ENCODE measurements at places on chromosomes 12 and 14. TPM values are rescaled to one million over a fixed set of nuclear protein-coding genes. Genes with fewer than 3 reads are reported as not detected.

MSI1 gene
- total RNA-seq = 3.8 TPM

E2F7 gene
- 9.1 TPM for total RNA-seq

EIF2S3B gene
- total RNA-seq = 0.77 TPM

ESRRB gene
- 0.21 TPM for total RNA-seq

C12orf54 gene
- total RNA-seq = not detected

TSPAN19 gene
- total RNA-seq = not detected

CCDC77 gene
- 12.5 TPM for total RNA-seq

GALNT4 gene
- 54.4 TPM for total RNA-seq

DDX24 gene
- 110 TPM for total RNA-seq

DNA sequence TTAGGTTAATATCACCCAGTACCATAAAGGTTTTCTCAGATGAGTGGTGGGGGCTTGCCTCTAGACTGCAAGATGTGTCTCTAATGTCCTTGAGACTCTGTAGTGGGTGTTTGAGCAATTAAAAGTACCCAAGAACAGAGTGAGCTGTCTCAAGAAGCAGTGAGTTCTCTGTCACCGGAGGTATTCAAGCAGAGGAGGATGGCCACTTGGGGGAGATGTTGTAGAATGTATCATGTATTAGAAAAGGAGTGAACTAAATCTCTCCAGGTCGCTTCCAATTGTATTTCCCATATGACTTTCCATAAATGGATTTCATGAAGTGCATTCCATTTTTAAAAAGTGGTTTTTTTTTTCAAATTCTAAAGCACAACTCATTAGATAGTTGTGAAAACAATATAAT lies 35.0 kb downstream of the SLC17A8 start:
- no peaks in the 10 kb centered on the region for H3K4me1 ChIP-seq
- no peaks in the 10 kb centered on the region for H3K27me3 ChIP-seq
- no peak overlapping the region for H3K27ac ChIP-seq
- no peaks in the 10 kb centered on the region for H3K36me3 ChIP-seq
- peak; percentile 43 for DNase-seq

DNA sequence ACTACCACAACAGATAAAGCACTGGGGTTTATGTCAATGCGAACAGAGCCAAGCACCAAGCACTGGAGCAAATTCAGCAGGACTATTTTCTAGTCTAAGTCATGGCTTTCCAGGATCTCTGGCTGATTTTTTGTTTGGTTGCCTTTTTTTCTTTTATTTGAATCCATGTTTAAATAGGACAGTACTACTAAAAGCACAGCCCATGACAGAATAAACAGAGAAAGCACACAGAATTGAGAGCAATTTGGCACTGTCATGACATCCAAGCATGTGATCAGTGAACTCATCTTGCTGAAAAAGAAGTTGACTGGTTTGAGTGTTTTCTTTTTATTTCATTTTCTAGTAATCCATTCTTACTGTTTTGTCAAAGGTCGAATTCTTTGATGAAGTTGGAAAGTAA lies 23.1 kb upstream of the RERG start:
- H3K27ac ChIP-seq = no peak overlapping the region
- H3K36me3 ChIP-seq = no peaks in the 10 kb centered on the region
- no peak overlapping the region for H3K4me3 ChIP-seq
- no peaks in the 10 kb centered on the region for H3K27me3 ChIP-seq

DNA sequence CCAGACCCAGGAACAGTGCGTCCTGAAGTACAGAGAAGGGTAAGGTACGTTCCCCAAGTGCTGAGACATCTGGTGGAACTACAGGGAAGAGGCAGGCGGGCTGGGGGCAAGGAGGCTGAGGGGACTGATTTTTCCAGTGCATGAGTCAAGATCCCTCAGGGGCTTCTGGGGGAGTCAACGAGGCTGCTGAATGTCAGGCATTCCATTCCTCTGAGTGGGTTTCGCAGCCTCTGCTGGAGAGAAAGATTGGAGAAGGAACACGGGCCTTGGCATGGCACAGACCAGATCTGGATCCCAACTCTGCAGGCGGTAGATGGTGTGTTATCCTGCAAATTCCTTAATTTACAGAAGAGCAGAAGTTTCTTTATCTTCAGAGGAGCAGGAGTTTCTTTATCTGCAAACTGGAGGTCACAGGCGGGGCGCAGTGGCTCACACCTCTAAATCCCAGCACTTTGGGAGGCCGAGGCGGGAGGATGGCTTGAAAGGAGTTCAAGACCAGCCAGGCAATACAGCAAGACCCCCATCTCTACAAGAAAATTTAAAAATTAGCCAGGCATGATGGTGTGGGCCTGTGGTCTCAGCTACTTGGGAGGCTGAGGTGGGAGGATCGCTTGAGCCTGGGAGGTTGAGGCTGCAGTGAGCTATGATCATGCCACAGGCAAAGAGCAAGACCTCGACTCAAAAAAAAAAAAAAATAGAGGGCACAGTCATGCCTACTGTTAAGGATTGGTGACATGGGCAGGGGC lies 132.6 kb upstream of the MAP1LC3B2 start:
- H3K27me3 ChIP-seq = no peaks in the 10 kb centered on the region
- no peak for DNase-seq
- H3K27ac ChIP-seq = no peak overlapping the region
- no peak overlapping the region for H3K4me3 ChIP-seq

- H3K4me1 ChIP-seq = no peaks in the 10 kb centered on the region
- H3K4me3 ChIP-seq = no peak overlapping the region
- DNase-seq = no peak
- no peak overlapping the region for H3K27ac ChIP-seq
- H3K36me3 ChIP-seq = no peaks in the 10 kb centered on the region
Observed at GRCh38 chr12:90428881-90429280, 526.1 kb downstream of the CCER1 start.

GRCh38 chr14:57864659-57865058 lies 1.2 kb downstream of the SLC35F4 start:
- H3K4me3 ChIP-seq = no peak overlapping the region
- no peaks in the 10 kb centered on the region for H3K4me1 ChIP-seq
- no peak for DNase-seq
- H3K27ac ChIP-seq = no peak overlapping the region
- H3K27me3 ChIP-seq = peaks cover 14% of the 10 kb centered on the region
- H3K36me3 ChIP-seq = no peaks in the 10 kb centered on the region

DNA sequence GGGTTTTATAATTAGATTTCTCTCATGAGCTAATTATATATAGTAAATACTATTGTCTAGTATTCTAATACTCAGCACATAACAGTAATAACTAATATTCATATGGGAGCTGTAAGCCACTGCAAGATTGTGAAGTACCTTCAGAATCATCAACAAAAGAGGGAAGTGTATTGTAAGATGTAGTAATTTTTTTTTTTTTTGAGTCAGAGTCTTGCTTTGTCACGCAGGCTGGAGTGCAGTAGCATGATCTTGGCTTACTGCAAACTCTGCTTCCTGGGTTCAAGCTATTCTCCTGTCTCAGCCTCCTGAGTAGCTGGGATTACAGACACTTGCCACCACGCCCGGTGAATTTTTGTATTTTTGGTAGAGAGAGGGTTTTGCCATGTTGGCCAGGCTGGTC lies 3.1 kb downstream of the GPR33 start:
- H3K36me3 ChIP-seq = no peaks in the 10 kb centered on the region
- H3K4me1 ChIP-seq = no peaks in the 10 kb centered on the region
- H3K4me3 ChIP-seq = no peak overlapping the region
- no peak overlapping the region for H3K27ac ChIP-seq

DNA sequence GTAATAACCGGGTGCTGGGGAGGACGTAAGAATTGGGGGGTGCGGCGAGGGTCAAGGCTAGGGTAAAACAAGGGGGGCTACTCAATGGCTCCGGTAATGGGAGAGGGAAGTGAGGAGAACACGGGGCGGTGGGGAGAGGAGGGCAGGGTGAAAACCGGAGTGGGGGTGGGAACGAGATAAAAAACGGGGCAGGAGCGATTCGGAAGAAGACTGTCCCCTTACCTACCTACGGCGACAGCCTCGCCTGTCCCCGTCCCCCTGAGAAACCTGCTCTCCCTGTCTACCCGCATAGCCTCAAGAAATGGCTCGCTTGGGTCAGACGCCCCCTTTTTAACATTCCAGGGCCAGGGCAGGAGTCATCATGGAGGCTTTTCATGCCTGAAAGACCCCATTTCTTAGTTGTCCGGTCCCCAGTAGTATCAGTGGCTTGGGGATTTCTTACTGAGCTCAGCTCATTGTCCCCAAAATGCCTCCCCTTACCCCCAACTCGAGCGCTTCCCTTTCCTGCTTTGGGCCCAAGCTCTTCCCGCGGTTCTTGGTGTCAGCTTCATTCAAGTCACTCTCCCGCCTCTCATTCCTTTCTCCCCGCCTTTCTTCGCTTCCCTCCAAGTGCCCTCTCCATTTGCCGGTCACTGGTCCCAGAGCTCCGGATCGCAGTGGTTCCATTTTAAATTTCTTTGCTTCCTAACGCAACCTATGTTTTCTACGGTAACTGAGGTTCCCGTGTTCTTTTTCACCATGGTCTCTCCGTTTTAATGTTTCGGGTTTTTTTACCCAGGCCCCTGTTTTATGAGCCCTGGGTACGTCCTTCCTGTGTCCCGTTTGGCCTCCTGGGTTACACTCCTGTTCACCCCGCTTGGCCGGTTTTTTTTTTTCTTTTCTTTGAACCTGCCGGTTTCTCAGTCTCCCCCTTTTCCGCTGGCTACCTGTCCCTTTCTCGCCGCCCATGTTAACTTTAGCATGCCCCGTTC lies 1.2 kb upstream of the WSB2 start:
- peak; percentile 65 for DNase-seq
- no peaks in the 10 kb centered on the region for H3K36me3 ChIP-seq
- peaks cover 15% of the 10 kb centered on the region for H3K4me1 ChIP-seq
- no peaks in the 10 kb centered on the region for H3K27me3 ChIP-seq
- H3K4me3 ChIP-seq = peak overlapping the region; percentile 53

GRCh38 chr14:104105822-104106470 lies 20.4 kb downstream of the ASPG start:
- DNase-seq = peak; percentile 61
- H3K27me3 ChIP-seq = no peaks in the 10 kb centered on the region
- peaks cover 20% of the 10 kb centered on the region for H3K4me1 ChIP-seq
- H3K36me3 ChIP-seq = no peaks in the 10 kb centered on the region
- no peak overlapping the region for H3K27ac ChIP-seq

- DNase-seq = no peak
- no peak overlapping the region for H3K4me3 ChIP-seq
- H3K27ac ChIP-seq = no peak overlapping the region
Observed at GRCh38 chr12:12018454-12018853, 52.3 kb upstream of the BCL2L14 start.

DNA sequence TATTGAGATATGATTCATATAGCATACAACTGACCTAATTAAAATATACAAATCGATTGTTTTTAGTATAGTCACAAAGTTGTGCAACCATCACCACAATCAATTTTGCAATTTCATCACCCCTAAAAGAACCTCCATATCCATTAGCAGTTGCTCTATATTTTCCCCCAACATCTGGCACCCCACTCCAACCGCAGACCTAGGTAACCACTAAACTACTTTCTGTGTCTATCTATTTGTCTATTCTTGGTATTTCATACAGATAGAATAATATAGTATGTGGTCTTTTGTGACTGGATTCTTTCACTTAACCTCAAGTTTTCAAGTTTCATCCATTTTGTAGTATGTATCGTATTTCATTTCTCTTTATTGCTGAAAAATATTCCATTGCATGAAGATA lies 126.0 kb upstream of the CRY1 start:
- H3K36me3 ChIP-seq = no peaks in the 10 kb centered on the region
- H3K4me3 ChIP-seq = no peak overlapping the region
- no peaks in the 10 kb centered on the region for H3K4me1 ChIP-seq
- H3K27me3 ChIP-seq = no peaks in the 10 kb centered on the region
- DNase-seq = no peak

DNA sequence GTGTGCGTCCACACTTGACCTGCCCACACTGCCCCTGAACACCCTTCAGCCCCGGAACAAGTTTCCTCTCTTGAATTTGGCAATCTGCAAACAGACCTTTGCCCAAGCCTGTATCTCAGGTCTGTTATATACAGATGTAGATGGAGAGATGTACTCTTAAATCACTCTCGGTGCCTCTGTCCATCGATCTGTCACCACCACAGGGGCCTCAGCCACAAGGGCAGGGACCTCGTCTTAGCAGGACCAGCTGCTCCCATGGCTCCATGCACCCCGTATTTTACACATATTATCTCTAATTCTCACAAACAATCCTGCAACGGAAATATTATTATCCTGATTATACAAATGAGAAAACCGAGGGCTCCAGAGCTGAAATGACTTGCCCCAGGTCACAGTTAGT lies 313.4 kb downstream of the BCL11B start:
- H3K4me3 ChIP-seq = no peak overlapping the region
- H3K27ac ChIP-seq = no peak overlapping the region
- DNase-seq = no peak

- H3K4me1 ChIP-seq = peaks cover 15% of the 10 kb centered on the region
- H3K4me3 ChIP-seq = no peak overlapping the region
- DNase-seq = no peak
- H3K27ac ChIP-seq = no peak overlapping the region
Observed at GRCh38 chr14:61556455-61556854, 138.9 kb upstream of the HIF1A start.

- no peaks in the 10 kb centered on the region for H3K4me1 ChIP-seq
- no peaks in the 10 kb centered on the region for H3K36me3 ChIP-seq
- no peak overlapping the region for H3K27ac ChIP-seq
- H3K27me3 ChIP-seq = no peaks in the 10 kb centered on the region
Observed at GRCh38 chr12:122547330-122547729, 20.3 kb downstream of the KNTC1 start.

DNA sequence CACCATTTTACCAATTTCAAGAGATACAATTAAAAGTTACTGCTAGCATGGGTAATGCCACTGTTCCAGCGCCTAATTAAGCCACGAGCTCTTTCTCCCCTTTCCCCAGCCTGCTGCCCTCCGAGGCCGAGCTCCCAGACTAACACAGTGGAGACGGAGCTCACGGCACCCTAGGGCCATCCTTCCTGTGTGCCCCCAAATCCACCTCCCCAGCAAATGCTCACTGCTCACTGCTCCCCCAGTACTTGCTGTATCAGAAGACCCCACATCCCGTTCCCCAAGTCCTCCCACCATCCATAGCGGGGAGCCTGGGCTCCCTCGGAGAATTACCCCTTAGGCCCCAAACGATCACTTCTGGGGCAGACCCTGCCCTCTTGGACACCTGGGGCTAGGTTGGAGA lies 42.7 kb downstream of the SLC6A12 start:
- H3K36me3 ChIP-seq = no peaks in the 10 kb centered on the region
- no peaks in the 10 kb centered on the region for H3K27me3 ChIP-seq

- no peaks in the 10 kb centered on the region for H3K4me1 ChIP-seq
- no peak overlapping the region for H3K27ac ChIP-seq
- DNase-seq = no peak
- no peaks in the 10 kb centered on the region for H3K27me3 ChIP-seq
- no peaks in the 10 kb centered on the region for H3K36me3 ChIP-seq
- no peak overlapping the region for H3K4me3 ChIP-seq
Observed at GRCh38 chr12:91044586-91044985, 13.2 kb downstream of the KERA start.

- no peaks in the 10 kb centered on the region for H3K27me3 ChIP-seq
- peak overlapping the region; percentile 72 for H3K4me3 ChIP-seq
- no peaks in the 10 kb centered on the region for H3K36me3 ChIP-seq
- no peak overlapping the region for H3K27ac ChIP-seq
Observed at GRCh38 chr14:72894623-72895378, 900 bp upstream of the DPF3 start.

Measured in colonic mucosa (tissue), 4 donors.